ENCODE measurements at places on chromosomes 5 and 9.

GRCh38 chr9:124440786-124441185, 9.5 kb upstream of the ADGRD2 start:
- DNase-seq, result no peak

GRCh38 chr5:173802670-173803165, 85.4 kb upstream of the CPEB4 start:
- DNase-seq, result no peak

DNA sequence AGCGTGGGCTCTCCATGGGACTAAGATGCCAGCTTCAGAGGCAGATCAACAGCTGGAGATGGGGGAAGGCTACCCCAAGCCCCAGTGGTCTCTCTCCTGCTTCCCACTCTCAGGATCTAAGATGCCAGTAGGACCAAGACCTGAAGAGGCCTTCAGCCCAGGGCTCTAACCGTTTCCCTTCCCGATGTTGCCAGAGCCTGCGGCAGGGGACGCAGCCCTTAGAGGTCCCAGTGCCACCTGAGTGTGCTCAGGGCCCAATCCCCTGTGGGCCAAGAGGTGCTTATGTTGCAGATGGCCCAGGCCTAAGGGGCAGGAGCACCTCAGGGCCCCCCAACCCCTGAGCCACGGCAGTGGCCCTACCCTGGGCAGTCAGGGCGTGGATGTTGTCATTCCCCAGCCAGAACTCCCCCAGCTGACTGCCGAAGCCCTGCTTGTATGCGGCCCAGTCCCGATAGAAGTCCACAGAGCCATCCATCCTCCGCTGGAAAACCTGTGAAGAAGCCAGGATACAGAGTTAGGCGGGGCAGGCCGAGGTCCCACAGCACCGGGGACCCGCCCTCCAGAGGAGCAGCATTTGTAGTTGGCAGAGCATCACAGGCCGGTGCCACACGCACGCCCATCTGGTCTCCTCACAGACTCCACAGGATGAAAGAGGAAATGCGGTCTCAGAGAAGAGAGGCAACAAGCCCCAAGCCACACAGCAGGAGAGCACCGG, 5.4 kb downstream of the FCN1 start:
- DNase-seq, result no peak

- no peak for DNase-seq
Measured at GRCh38 chr9:137277329-137278041, at the start of gene TOR4A. TSS of gene TOR4A (plus strand) at chr9:137277726. CDS start at chr9:137278690, 964 bp downstream.

GRCh38 chr5:69084195-69084594, 9.6 kb upstream of the SLC30A5 start:
- DNase-seq, result no peak

DNA sequence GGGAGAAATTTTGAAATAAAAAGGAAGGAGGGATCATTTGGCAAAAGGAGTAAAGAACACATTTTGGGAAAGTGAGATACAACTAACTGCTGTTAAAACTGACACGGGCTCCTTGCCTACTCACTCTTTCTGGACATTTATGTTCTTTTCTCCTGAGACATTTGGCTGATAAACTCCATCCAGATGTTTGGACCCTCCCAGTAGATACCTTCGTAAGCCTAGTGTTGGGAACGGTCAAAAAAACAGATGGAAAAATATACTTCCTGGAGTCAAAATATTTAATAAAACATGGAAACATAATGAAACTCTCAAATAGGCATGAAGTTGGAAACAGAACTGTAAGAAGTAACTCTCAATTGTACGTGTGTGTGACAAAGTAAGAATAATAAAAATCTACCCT, 360.1 kb upstream of the RIOK2 start:
- no peak for DNase-seq

- DNase-seq, result no peak
Measured at GRCh38 chr9:128553728-128554127, 1.3 kb downstream of the SPTAN1 start.

GRCh38 chr9:37369671-37370070, 52.8 kb upstream of the GRHPR start:
- DNase-seq, result no peak

Measured in NCI-H2107 (cell line).